ENCODE measurements at places on chromosomes 11 and 22.

DNA sequence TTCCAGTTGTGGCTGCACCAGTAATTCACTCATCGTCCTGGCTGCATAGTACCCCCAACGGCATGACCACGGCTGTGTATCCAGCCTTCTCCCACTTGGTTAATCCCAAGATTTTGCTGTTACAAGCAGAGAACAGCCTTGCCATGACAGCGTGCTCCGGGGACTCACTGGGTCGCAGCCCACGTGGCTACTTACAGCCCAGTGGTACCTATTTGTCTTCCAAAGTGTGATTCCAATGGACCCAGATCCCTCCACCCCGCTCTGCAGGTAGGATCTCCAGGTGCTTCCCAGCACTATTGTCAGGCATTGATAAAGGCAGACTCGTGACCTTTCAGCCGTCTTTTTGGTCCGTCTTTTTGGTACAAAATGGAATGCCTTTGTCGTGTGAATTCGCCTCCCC is 119.0 kb upstream of the FGF3 start:
- no peak for DNase-seq

DNA sequence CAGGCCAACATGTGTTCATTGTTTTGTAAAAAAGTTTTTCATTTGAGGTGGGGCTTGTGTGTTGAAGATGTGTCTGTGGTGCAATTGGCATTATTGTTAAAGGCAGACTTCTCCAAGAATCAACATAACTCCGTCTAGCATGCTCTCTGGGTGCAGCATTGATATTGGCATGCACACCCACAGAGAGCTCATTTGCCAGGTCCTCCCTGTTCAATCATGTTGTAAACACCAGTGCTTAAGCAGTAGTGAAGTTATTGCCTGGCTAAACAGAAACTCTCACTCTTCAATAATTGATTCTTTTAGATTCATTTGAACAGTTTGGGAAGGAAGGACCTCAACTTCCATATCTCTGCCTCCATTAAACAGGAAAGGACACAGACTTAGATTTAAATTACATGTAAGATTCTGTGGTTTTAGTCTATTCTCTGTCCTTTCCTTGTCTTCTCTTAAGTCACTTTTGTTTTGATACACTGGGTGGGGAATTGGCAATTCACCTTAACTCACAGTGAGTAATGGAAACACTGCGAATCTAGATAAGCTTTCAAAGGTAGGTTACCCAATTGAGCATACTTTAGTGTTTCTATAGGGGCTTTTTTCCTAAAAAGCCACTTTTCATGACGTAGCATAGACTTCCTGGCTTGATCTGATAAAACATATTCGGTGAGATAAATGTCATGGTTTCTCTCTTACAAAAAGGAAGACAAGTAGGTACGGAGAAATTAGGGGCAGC is 30.8 kb upstream of the EXPH5 start:
- DNase-seq: no peak

GRCh38 chr11:102347462-102348370 is 702 bp downstream of the BIRC2 start:
- no peak for DNase-seq

GRCh38 chr11:84056653-84057376 is 770.6 kb upstream of the CCDC90B start:
- DNase-seq: no peak

DNA sequence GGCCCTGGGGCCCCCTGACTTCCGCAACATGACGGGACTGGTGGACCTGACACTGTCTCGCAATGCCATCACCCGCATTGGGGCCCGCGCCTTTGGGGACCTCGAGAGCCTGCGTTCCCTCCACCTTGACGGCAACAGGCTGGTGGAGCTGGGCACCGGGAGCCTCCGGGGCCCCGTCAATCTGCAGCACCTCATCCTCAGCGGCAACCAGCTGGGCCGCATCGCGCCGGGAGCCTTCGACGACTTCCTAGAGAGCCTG is 992 bp downstream of the LRFN4 start:
- DNase-seq: no peak

- no peak for DNase-seq
Observed at GRCh38 chr22:30292069-30292970, 3.0 kb upstream of the CASTOR1 start.

GRCh38 chr11:113160808-113161124 is 153.6 kb upstream of the TTC12 start:
- DNase-seq: no peak

- DNase-seq: no peak
Observed at GRCh38 chr11:77697865-77698264, 60.3 kb upstream of the CLNS1A start.

- no peak for DNase-seq
Observed at GRCh38 chr11:45215098-45215865, 68.8 kb downstream of the PRDM11 start.

GRCh38 chr11:110251836-110252235 is 44.6 kb downstream of the RDX start:
- no peak for DNase-seq

GRCh38 chr11:4607096-4607495 is 935 bp downstream of the TRIM68 start:
- no peak for DNase-seq

DNA sequence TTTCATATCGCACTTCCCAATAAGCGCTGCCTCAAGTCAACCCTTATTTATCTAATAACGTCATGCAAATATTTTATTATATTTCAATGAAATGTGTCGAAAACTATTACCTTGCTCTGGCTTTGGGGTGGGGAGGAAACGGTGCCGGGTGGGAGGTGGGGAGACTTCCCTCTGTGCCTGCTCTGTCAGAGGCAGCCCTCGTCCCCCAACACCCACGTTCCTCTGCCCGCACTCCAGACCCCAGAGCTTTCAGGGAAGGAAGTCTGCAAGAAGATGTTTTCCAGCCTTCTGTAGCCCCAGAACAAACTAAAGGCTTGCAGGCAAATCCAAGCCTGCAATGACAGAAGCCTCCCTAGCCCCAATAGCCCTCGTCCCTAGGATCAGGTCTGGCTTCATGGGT is 235.7 kb downstream of the BUD13 start:
- no peak for DNase-seq

GRCh38 chr11:31810779-31811647 is at the start of gene PAX6:
PAX6 (minus strand) TSS chr11:31811322; CDS start chr11:31806411, 4,911 bp downstream.
- no peak for DNase-seq

- no peak for DNase-seq
Observed at GRCh38 chr11:6817694-6818093, 18.2 kb upstream of the OR6A2 start.

DNA sequence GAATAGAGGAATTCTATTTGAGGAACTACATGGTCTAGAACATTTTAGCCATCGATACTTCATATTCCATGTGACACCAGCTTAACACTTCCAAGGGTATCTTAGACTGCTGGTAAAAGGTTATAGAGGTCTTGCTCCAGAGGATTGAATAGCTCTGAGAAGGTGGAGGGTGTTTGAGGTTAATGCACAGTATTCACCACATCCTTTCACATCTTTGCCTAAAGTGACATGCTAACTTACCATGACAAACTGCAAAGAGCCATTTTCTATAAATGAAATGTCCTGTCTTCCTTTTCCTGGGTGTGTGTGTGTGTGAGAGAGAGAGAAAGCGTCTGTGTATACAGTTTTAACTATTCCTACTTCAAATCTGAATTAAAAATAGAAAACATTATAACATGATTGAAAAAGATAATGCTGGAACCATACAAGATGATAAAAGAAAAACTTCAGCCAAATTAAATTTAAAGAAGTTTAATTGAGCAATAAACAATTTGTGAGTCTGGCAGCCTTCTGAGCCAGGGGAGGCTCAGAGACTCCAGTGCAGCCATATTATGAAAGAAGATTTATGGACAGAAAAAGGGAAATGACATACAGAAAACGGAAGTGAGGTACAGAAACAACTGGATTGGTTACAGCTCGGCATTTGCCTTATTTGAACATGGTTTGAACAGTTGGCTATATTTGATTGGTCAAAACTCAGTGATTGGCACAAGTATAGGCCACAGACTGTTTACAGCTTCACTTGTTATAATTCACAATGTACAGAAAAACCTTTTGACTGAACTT is 320.9 kb upstream of the CCDC179 start:
- no peak for DNase-seq

- DNase-seq: no peak
Observed at GRCh38 chr11:57728829-57729228, 12.5 kb upstream of the SELENOH start.

DNA sequence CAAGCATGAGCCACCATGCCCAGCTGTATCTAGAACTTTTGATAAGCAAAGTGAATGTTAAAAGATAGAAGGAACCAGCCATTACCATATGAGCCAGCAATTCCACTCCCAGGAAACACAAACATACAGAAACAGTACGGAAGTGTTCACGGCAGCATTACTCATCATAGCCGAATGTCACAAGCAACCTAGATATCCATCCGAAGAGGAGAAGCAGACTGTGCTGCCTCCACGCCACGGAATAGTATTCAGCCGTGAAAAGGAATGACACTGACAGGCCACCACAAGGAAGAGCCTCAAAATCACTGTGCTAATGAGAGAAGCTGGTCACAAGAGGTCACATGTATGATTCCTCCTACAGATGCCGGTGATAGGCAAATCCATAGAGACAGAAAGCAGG is 17.6 kb upstream of the MGAT3 start:
- DNase-seq: no peak
